Stimulated activated CD8-positive, alpha-beta memory T cell treated with anti-CD3 and anti-CD28 coated beads, Interleukin-15, amount 100 ng/mL, for 1 hour (primary cell): ENCODE measurements at places on chromosomes 5 and 9.
A peak's percentile ranks its signal among the peaks of the same experiment; 100 is the strongest.

DNA sequence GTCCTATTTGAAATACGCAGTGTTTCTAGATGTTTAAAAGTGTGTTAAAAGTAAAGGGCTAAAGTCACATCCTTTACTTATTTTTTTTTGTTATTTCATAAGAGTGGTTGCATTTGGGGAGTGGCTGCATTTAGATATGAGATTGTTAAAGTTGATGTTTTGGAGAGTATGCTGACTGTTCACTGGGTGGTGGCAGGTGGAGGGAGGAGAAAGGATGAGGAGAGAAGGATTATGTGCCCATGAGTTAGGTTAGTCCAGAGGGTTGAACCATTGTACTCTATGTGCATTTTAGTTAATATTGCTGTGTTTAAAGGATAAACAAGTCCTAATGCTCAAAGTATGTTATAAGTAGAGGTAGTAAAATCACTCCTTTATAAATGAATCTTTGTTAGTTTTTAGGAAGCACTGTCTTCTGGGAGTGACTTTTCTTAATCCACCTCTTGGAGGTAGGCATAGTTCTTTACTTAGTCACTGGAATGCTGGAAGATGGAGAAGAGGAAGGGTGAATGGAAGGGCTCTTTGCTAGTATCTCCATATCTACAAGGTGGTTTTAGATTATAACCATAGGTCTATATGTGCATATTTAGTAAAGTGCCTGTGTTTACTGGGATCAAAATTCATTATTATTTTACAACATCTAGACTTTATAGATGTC is 332.3 kb downstream of the NPR3 start:
- DNase-seq = no peak

DNA sequence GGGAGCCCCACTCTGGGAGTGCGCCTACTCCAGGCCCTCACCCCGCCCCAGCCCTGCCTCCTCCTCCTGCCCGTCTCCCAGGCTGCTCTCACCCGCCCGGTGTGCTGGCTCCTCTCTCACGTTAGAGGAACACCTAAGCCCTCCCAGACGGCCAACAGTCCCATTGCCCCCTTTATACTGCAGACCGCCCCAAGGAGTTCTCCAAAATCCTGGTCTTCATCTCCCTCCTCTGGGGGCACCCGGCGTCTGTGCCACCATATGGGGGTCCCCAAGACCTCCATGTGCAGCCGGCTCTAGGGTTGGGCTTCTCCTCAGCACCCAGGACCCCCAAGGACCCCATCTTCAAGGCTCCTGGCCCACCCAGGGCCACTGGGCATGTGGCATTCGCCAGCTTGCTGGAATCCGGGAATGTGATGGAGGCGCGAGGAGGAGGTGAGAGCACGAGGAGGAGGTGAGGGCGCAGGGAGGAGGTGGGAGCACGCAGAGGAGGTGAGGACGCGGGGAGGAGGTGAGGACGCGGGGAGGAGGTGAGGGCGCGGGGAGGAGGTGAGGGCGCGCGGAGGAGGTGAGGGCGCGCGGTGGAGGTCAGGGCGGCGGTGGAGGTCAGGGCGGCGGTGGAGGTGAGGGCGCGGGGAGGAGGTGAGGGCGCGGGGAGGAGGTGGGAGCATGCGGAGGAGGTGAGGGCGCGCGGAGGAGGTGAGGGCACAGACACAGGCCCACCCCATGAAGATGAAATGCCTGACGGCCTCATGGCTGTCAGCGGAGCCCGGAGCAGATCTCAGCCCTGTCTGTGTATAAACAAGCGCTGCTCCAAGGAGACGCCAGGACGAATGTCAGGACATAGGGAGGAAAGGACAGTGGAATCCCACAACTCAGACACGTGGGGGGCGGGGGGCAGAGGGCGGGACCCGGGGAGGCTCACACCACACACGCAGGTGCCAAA is 41.2 kb downstream of the EXD3 start:
- DNase-seq = no peak

DNA sequence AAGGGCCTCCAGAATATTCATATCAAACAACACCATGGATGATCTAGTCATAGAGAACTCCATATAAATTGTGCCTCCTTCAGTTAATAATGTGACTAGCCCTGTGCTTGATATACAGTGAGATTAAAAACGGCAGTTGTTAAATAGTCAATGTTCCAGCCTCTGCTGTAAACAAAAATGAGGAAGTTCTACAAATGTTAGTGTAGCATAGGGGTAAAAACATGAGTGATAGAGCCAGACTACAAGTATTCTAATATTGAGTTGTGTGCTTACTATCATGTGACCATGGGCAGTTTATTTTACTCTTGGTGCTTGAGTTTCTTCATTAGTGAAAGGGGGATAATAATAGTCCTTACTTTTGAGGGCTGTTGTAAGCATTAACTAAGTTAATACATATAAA is 43.3 kb upstream of the SLCO6A1 start:
- DNase-seq = no peak

- DNase-seq = no peak
Measured at GRCh38 chr9:93089024-93089423, 7.0 kb upstream of the CARD19 start.

- no peak for DNase-seq
Measured at GRCh38 chr9:82184524-82184923, 196.0 kb downstream of the SPATA31D1 start.

- DNase-seq = no peak
Measured at GRCh38 chr5:80920333-80920732, 39.8 kb upstream of the RASGRF2 start.

- no peak for DNase-seq
Measured at GRCh38 chr5:136399527-136399926, 34.2 kb upstream of the TRPC7 start.

- DNase-seq = no peak
Measured at GRCh38 chr5:43533646-43534045, 18.7 kb upstream of the C5orf34 start.

DNA sequence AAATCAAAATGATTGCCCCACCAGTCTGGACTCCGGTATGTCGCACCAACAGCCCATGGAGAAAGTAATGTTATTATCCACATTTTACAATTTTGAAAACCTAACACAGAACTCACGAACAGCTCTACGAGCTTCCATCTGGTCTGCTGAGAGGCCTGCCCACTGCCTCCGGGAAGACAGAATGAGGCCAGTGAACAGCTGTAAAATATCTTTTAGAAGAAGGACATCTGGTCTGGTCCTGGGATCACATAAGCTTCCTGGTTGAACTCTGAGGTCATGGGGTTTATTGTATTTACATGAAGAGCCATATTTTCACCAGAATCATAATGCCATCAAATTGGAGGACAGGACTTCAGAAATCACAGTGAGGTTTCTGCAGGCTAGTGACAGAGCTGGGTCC is 89.0 kb downstream of the FRMD3 start:
- no peak for DNase-seq

DNA sequence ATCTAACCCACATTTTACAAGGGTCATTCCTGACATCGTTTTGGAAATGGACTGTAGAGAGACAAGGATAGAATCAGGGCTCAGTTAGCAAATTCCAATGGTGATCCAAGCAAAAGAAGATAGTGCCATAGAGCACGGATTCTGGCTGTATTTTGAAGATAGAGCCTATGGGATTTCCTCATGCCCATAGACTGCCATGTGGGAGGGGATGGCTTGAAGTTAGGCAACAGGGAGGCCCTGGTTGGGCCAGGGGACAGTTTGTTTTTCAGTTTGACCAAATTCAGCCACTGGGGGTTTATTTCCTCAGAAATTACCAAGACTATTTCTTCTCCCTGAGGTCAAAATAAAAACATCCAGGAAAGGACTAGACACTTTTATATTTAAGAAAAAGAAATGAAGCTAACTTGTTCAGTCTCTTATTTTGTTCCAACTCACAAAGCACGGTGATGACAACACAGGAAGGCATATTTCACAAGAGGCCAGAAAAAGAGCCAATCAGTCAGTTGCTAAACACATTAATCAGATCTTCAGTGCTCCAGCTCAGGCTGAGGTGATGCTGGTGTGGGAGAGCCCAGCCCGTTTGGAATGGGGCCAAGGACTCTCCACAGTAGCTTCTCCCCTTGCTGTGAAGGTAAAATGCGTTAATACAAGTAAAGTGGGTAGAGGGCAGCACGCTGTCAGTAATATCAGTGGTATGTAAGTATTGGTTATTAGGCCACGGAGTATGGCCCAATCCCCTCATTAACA is 4.4 kb upstream of the DCTN4 start:
- no peak for DNase-seq

GRCh38 chr9:133351526-133351907 is 3.5 kb downstream of the RPL7A start:
- DNase-seq = no peak

DNA sequence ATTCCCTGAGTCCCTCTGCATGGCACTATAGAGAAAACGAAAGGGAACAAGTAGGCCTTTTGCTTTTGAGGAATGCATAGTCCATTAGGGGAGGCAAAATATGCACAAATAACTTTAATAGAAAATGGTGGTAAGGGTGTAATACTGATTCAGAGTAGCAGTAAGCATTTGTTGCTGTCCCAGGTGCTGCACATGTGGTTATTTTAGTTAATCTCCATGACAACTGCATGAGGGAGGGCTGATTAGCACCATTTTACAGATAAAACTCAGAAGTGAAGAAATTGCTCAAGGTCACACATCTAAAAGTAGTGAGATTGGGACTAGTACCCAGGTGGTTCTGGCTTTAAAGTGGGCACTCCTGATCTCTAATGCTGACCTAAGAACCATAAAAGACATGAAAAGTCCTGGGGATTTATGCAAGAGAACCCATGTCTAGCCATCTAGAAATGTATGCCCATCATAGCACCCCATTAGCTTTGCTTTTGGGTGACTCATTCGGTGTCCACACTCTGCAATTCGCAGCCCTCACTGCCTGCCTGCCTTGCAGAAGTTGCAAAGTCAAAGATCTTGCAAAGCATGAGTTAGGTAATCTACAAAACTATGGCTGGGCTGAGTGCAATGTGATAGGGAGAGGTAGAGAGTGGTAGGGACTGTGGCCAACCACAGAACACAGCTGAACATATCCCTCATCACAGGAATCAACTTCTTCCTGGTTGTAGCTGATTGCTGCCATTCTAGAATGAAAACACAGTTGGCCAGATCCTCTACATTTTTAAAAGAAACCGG is 195.2 kb downstream of the PTTG1 start:
- no peak for DNase-seq

DNA sequence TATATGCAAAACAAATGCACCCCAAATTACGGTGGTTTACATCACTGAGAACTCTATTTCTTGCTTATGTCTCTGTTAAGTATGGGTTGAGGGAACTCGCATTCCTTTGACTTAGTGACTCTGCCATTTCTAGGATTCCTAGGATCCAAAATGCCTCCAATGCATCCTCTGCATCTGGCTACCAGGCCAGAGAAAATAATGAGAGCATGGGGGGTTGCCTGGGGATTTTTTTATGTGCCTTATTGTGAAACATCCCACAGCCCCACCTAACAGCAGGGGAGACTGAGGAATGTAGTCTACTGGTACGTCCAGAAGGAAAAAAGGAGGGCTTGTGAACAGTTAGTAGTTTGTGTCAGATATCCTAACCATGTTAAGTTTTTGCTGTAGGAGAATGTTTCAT is 466.0 kb upstream of the ARRDC3 start:
- DNase-seq = no peak

DNA sequence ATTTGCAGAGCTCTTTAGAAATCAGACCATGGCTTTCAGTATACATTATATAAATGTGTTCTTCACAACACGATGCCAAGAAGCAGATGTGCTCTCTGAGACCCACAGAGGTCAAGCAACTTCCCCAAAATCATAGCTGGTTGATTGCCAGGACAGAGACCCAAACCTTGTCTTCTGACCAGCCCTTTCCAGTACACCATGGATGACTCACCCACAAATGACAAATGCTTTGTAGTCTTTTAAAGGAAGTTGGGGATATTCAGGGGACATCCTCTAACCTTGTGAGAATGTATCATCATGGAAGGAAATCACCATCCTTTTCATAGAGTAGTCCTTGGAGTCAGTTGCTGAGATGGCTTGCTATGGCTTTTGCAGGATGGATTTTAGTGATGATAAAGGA is 30.1 kb downstream of the ZNF462 start:
- no peak for DNase-seq

DNA sequence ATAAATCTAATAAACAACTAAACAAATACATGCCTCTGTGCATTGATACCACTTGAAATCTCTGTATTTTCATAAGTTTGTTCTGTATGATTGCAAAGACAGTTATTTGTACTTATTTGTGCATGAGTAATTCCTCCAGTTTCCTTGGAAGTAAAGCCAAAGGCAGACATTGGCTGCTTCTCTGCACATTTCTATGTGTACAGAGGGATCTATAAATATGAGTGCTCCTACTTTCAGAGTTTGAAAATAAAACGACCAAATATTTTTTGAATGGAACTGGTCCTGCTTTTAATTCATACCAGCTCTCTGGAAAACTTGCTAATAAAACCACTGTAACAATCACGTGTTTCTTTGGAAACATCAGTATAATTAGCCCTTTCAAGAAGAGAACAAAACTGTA is 306.5 kb downstream of the MAN2A1 start:
- no peak for DNase-seq

- peak; percentile 2 for DNase-seq
Measured at GRCh38 chr9:68560071-68560844, 19.6 kb upstream of the TMEM252 start.
